ENCODE measurements at places on chromosomes 11 and 22.

DNA sequence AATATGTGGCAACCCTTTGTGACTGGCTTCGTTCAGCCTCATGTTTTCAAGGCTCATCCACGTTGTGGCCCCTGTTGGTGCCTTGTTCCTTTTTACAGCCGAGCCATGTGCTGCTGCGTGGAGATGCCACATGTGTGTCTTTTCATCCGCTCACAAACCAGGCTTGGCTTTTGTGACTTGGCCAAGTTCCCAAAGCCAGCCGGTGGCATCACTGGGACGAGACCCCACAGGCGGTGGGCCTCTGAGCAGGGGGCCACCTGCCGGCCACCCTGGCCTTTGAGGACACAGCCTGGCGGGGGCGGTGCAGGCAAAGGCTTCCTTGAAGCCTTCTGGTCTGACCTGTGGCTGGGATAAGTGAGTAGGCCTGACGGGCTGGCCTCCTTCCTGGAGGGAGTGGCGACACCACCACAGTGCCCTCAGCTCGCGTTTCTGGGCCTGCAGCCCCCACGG lies 10.5 kb downstream of the GRK2 start:
- peak; percentile 98 for DNase-seq

- DNase-seq = no peak
These were observed 28.4 kb downstream of the ZNF143 start for GRCh38 chr11:9489080-9489765.

DNA sequence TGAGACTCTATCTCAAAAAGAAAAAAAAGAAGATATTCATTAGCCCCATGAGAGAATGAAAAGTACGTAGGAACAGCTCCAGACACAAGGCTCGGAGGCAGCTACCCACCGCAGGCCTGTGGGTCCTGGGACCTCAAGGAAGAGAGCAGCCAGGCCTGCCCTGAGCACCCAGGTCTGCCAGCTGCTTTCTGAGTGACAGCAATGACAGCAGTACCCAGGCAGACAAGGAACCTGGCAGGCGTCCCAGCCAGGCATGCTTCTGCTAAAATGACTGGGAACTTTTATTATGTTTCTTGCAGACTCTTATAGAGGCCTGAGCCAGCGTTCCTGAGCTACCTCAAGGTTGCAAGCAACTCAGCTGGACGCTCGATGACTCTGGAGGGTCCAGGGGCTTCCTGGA lies 31.6 kb downstream of the CPT1A start:
- DNase-seq = no peak

DNA sequence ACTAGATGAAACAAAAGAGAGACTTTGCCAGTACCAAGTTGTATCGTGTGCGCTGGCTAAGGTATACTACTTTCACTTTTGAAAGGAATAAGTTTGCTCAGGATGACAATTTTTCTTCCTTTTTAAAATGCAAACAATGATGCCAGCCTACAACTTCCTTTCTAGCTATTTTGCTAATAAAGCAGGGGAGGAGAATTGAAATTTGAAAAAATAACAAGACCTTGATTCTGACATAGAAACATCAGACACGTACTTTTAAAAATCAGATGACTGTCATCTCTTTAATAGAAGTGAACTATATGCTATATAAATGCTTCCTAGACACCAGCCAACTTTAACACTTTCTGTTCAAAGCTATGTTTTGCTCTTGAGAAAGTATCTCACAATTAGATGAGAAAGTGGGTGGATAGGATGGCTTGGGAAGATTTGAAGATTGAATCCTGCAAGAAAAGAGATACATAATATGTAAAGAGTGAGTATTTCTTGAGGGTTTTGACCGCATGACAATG lies 41.7 kb upstream of the BLID start:
- DNase-seq = no peak

GRCh38 chr11:65321828-65322485 lies 7.3 kb downstream of the CDC42EP2 start:
- no peak for DNase-seq

DNA sequence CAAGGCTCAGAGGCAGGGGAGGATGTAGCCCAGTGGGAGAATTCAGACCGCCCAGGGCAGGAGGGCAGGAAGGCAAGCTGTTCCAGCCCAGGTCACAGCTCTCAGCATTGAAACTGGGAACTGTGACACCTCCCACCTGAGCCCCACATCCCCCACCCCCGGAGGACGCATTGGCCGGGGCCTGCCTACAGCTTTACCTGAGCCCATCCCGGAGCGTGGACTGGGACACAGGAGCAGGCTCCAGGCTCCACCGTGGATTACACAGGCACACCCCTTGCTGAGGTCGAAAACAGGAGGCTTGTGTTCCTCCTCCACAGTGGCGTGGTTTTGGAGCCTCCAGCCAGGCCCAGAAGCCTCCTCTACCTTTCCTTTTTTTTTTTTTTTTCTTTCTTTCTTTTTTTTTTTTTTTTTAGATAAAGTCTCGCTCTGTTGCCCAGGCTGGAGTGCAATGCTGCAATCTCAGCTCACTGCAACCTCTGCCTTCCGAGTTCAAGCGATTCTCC lies 9.1 kb upstream of the PGA3 start:
- DNase-seq = no peak

DNA sequence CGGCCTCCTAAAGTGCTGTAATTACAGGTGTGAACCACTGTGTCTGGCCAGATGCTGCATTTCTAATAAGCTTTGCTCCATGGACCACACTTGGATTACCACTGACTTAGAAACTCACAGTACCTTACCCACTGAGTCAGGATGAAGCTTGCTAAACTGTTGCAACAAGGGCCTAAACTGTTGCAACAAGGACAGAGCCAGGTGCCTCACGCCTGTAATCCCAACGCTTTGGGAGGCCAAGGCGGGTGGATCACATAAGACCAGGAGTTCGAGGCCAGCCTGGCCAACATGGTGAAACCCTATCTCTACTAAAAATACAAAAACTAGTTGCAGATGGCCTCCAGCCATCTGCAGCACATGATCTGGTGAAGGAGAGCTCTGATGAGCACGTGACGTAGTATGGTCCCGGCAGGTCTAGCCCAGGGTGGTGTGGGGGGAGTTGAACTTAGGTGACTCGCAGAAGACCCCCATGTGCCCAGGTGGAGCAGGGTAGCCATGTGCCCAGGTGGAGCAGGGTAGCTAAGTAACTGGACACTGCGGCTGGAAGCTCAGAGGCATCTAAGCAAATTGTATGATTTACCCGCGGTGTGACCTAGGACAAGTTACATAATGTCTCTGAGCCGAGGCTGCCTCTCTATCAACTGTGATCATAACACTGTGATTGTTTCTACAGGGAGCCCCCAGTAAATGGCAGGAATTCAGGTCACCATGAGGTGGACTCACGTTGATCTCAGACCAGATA lies 8.4 kb downstream of the SLC25A45 start:
- no peak for DNase-seq

DNA sequence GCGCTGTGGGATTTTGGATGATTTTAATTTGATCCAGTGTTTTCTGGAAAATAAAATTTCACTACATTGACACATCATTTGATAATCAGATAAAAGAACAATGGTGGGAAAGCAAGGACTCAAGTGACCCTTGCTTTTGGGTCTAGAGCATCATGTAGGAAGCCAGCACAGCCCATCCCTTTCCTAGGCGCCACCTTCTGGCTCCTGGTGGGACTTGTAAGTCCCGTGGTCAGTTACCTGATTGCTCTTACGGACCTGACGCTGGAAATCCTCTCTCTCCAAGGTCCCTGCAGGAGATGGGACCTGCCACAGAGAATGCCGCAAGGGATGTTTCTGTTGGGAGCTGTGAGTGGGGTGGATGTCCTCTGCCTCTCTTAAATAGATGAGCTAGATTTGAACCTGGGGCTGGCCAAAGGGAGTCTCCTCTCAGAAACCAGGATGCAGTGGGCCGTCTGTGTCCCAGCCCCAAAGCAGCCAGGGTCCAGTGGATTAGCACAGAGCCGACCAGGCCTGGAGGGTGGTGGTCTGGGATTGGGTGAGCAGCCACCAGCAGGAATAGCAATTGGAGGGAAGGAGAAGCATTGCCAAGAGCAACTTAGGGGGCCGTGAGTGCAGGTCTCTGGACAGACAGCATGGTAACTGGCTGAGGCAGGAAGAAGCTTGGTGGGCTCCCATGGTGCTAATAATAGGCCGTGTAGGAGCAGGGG lies 21.7 kb downstream of the TIMP3 start:
- no peak for DNase-seq

DNA sequence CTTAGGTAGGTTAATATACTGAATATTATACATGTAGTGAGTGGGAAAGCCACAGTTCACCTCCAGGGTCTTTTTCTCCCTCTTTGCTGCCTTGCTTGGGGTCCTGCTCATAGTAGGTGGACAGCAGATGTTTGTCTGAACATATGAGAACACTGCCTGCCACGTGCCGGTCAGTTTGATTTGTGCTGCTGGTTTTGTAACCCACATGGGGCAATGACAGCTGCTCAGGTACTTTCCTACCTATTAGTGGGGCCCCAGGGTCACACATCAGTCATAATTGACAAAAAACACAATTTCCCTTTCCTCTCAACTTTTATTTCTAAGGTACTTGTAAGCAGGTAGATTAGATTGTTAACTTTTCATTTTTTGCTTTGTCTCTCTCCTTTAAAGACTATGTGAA lies 43.8 kb downstream of the BMAL1 start:
- DNase-seq = no peak

DNA sequence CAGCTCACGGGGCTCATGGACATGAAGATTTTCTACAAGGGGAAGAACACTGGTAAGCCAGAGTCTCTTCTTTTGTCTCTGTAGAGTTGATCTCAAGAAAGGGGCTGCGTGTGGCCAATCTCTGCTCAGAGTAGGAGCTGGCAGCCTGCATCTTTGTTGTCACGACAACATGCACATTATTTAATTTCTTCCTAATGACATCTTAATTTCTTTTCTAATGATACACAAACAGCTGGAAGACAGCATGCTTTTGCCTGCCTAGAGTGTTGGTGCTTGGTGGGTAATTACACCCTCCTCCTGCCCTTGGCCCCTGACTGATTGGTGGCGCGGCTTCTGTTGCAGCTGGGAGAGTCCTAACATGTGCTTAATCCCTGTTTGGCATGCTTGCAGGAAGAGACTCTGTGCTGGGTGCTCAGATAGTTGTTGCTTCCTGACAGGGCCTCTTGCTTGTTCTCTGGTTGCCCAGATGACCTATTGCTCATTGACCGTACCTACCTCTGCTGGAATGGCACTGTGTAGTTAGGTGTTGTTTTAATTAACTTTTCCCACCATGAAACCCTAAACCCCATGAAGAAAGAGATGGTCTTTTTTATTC lies 106.9 kb upstream of the SORL1-AS1 start:
- DNase-seq = no peak

GRCh38 chr11:63940786-63941185 lies 2.0 kb downstream of the NAA40 start:
- no peak for DNase-seq

DNA sequence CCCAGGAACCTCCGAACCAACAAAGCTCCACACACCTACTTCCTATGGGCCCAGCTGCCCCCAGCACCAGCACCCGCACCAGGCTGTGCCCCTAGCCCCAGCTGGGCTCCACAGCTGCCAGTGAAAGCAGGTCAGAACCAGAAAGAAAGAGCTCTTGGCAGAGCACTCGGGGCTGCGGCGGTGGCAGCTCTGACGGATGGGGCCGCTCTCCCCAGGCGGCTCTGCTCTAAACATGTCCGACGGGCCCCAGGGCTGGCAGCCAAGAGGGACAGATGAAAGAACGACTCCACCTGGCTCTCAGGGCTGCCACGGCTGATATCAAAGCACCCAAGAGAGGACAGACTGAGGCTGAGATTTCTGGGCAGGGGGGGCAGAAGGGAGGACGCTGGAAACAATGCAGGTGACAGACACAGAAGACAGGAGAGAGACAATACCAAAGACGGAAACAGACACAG lies 25.7 kb downstream of the LRFN4 start:
- no peak for DNase-seq

GRCh38 chr11:80383655-80384054 lies 942.8 kb upstream of the TENM4 start:
- DNase-seq = no peak

- no peak for DNase-seq
These were observed 61.5 kb downstream of the MSANTD4 start for GRCh38 chr11:105960252-105961245.

GRCh38 chr11:26621132-26621531 lies 49.1 kb upstream of the MUC15 start:
- no peak for DNase-seq

- no peak for DNase-seq
These were observed 137.0 kb downstream of the ATG16L2 start for GRCh38 chr11:72951193-72951592.

DNA sequence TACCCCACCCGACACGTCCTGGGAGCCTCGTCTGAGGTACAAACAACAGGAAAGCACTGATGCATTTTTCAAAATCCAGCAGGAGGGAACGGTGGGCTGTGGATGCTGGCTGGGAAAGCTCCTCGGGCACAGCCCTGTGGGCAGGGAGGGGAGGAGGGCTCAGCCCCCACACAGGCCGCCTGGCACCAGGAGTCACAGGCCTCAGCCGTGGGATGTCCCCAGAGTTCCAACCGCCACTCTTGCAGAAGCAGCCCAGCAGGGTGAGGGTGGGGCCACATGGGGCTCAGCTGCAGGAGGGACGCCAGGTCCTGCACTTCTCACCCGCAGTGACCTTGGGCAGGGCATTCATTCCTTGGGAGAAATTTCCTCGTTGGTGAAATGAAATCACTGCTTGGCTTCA lies 274.6 kb downstream of the BRD1 start:
- no peak for DNase-seq

- DNase-seq = no peak
These were observed 30.8 kb upstream of the LRRC10B start for GRCh38 chr11:61477727-61478148.

GRCh38 chr11:19091366-19091765 lies 25.6 kb upstream of the ZDHHC13 start:
- DNase-seq = no peak

DNA sequence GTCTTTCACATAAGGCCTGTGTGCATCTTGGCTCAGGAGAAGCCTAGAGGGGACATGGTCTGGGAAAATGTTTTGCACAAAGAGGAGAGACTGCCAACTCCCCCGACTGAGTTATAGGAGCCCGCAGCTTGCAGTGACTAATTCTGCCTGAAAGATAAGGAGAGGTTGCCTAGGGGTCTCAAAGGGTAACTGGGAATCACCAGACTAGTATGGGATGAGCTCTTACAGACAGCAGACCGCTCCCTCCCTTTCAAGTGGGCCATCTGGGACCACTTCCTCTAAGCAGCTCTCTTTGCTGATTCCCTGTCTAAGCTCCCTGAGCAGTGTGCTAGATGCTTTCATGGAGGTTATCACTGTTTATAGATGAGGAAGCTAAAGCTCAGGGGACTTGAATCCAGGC lies 105.1 kb downstream of the TENM4 start:
- DNase-seq = no peak

DNA sequence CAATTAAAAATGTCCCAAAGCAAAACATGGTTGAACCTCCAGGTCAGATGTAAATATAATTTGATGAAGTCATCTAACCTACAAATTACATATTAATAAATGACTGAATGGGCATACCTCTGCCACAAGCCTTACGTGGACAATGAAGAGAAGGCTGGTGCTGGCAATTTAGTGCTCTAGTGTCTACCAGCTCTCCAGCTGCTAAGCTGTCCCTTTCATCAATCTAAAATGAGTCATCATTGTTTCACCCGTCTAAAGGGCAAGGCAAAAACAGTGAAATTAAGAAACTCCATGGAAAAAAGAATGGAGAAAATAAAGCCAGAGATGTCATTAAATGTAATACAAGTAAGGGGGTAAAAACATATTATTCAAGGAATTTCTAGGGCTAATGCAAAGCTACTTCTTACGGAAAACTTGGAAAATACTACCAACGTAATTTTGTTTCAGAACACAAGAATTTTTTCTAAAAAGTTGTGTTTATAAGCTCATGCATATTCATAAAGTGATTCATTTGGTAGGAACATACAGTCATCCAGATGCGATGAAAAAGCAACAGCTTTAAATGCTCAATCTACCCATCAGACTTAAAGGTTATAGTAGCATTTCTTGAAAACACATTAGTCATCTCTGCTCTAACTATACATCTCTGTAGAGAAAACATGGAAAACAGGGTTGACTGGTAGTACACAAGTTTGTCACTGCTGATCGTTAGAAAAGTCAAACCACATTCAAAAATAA lies 71.5 kb downstream of the SIK3 start:
- no peak for DNase-seq
